NCI-H510A treated with DMSO at 0.1 percent for 48 hours (cell line): ENCODE measurements at places on chromosomes 3 and 15.

- DNase-seq: peak; percentile 13
These were observed 88.6 kb upstream of the ZNF280D start for GRCh38 chr15:56821721-56822425.

DNA sequence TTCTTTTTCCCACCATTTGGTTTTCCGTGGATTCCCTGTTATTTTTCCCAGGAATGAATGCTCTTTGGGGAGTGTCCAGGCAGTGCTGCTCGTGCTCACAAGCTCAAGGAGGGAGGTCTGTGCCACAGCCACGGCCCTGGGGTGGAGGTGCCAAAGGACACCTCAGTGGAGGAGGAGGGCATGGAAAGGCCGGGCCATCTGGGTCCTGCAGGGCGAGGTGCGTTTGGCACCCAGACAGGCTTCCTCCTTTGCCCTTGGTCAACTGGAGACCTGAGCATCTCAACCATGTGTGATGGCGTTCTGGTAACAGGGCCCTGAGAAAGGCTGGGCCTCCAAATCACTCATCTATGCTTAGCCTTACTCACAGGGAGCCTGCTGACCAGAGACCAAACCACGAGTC lies 25.4 kb downstream of the KY start:
- DNase-seq: no peak

GRCh38 chr3:194029846-194030245 lies 106.1 kb upstream of the HES1 start:
- no peak for DNase-seq

- DNase-seq: no peak
These were observed 231.2 kb upstream of the ARRDC4 start for GRCh38 chr15:97729270-97729669.

GRCh38 chr3:122255757-122256439 lies 69.2 kb upstream of the CSTA start:
- no peak for DNase-seq
